ENCODE measurements at places on chromosomes 5 and 9.

- DNase-seq, result no peak
These were observed 84.9 kb upstream of the PTGER4 start for GRCh38 chr5:40594811-40595210.

DNA sequence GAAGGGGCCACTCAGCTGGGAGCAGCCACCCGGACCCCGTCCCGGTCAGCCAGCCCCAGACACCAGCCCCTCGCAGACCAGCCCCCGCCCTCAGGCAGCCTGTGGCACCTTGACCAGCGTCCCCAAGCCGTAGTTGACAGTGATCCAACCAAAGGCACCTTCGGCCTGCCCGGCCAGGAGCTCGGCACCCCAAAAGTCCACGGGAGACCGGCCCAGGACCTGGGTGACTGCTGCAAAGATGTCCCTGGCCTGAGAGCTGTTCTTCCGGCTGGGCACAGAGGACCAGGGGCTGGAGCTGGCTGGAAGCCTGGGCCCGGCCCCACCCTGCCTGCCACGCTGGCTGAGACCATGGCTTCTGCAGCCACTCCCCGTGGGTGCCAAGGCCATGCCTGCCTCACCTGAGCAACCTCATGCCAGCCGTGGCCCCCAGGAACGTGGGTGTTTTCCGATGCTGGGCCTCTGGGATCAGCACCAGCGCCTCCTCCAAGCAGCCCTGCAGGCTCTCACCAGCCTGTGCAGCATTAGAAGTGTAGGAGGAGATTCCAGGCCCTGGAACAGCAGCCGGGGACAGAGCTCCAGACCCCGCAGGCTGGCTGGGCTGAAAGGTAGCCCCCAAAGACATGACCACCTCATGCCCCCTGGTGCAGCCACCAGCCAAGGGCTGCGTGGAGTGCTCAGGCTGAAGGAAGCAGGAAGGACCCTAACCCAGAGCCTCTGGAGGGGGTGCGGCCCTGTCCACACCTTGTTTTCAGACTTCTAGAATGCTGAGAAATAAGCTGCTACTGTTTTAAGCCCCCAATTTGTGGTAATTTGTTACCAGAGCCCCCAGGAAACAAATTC is 4.2 kb downstream of the ENTPD8 start:
- no peak for DNase-seq

DNA sequence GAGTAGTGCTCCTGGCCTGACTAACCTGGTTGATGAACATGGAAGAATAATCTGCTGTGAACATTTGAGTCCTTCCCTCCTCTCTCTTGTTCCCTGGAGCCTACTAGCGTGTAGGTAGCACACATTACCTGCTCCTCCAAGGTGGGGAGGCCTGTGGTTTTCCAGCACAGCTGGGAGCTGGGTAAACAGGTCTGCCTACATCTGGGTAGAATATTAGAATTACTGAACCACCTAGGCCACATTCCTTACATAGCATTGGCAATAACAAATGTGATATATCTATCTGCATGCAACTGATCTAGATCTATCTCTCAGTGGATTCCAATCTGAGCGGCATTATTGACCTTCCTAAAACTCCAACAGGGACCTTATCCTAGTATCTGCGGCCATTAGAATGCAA is 151.0 kb upstream of the ZNF366 start:
- DNase-seq, result no peak

- DNase-seq, result no peak
These were observed 14.3 kb upstream of the OLFM1 start for GRCh38 chr9:135073081-135073740.

- no peak for DNase-seq
These were observed 698.4 kb downstream of the DNAH5 start for GRCh38 chr5:13246053-13246452.
